CD8-positive, alpha-beta T cell (primary cell): ENCODE measurements at places on chromosomes 11 and 22.
A peak's percentile ranks its signal among the peaks of the same experiment; 100 is the strongest.

- no peak for DNase-seq
Observed at GRCh38 chr11:27317751-27318150, 45.3 kb downstream of the CCDC34 start.

DNA sequence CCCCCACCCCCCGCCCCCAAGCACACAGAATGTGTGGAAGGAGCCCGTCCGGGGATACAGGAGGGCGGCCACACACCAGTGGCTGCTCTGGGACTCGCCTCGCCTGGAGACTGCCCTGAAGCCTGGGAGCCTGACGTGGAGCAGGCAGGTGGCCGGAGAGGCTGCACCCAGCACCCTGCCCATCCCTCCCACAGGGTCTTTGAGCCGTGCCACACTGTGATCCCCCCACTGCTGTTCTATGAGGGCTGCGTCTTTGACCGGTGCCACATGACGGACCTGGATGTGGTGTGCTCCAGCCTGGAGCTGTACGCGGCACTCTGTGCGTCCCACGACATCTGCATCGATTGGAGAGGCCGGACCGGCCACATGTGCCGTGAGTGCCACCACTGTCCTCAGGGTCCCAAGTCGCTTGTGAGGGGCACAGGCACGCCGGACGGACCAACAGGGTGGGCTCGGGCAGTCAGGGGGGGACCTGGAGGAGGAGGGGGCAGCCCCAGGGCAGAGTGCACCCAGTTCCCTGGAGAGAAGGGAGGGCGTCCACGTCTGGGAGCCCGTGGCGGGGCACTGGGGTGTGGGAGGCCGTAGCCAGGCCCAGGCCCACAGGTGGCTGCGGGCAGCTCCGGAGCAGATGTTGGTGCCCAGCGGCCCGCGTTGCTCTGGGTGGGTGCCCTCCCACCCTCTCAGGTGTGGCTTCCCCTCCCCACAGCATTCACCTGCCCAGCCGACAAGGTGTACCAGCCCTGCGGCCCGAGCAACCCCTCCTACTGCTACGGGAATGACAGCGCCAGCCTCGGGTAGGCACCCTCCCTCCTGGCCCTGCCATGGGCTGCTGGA is 27.0 kb upstream of the MUC5B start:
- DNase-seq, result peak; percentile 1

GRCh38 chr11:111565114-111565720 is 24.7 kb downstream of the LAYN start:
- DNase-seq, result peak; percentile 67

DNA sequence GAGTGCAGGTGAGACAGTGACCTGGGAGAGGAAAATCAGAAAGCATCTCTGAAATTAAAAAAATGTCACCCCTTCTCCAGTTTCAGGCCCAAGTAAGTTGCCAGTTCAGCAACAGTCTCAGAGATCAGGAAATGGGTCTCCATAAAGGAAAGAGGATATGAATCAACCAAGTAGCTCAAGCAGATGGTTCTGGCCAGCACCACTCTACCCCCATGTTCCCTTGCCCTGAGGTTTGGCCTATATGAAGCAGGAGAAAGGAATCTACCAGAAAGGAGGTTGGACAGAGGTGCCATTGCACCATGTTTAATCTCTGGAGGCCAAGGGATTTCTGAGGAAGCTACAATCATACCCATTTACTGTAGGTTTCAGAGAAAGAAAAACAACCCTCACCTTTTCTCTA is 7.7 kb downstream of the FZD4 start:
- DNase-seq, result no peak

DNA sequence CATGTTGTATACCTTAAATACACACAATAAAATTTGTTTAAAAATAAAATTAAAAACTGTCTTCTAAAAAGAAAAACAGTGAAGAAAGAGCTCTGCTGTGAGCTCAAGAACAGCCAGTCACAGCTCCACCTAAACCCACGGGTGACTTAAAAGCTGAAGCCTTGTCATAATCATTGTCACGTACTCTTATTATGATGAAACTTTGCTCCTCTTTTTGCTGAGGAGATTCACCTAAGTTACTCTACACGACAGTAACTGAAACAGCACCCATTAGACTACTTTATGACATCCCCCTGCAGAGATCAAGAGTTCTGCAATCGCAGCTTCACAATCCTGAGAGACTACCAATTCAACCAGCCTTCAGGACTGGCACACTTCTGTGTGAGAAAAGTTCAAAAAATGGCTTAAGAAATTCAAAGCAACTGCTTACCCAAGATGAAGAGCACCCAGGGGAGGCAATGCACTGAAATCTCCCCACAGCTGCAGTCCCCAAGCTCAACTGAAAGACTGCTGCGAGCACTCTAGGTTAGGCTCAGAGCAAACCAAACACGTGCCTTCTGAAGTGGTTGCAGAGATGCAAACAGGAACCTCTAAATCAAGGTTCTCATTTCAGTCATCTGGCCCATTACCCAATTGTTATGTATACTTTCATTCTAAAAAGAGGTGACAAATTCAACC is at the start of gene JAML:
Gene JAML (minus strand): TSS at position 501 of the 678 bp plus-strand sequence. CDS start 10,145 bp downstream, outside the sequence.
- peak; percentile 52 for DNase-seq

GRCh38 chr11:78465169-78465942 is 47.7 kb upstream of the GAB2 start:
- DNase-seq, result peak; percentile 1

DNA sequence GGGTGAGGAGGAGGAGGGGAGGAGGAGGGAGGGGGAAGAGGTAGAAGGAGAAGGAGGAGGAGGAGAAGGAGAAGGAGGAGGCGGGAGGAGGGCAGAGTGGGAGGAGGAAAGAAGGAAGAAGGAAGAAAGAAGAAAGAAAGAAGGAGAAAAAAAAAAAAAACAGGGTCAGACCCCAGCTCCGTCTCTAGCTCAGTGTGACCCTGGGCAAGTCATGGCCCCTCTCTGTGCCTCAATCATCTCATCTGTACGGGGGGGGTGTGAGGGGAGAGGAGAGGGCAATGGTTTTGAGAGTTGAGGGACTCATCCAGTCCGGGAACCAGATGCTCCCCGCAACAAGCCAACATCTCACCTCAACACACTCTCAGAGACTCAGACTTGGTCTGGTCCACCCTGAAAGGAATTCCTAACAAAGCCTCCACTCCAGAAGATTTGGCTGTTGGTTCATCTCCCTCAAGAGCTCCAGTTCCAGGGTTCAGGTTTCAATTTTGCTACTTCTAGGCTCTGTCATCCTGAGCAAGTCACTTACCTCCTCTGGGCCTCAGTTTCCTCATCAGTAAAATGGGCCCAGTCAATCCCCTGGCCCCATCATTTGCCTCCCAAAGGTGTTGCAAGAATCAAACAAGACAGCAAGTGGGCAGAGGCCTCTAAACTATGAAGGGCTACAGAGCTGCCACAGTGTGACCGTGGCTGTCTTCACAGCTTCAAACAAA is 7.7 kb downstream of the CARD10 start:
- no peak for DNase-seq
